ENCODE measurements at places on chromosomes 11 and 22.

- DNase-seq = no peak
Observed at GRCh38 chr11:47609675-47610074, 15.5 kb upstream of the C1QTNF4 start.

DNA sequence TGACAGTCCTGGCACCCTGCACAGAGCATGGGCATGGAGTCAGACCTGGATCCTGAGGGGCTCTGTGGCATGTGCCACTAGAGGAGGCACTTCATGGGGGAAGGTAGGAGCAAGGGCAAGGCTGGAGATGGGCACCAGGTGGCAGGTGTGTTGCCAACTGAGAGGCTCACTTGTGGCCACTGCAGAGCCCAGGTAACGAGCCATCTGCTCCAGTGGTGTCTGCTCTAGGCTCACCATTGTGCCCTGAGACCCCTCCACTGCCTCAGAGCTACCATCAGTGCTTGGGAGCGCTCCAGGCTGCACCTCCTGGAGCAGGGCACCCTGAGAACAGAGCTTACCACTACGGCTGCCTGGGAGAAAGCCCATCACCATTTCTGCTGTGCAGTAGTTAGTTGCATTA, 1.3 kb upstream of the ZDHHC8 start:
- DNase-seq = no peak

DNA sequence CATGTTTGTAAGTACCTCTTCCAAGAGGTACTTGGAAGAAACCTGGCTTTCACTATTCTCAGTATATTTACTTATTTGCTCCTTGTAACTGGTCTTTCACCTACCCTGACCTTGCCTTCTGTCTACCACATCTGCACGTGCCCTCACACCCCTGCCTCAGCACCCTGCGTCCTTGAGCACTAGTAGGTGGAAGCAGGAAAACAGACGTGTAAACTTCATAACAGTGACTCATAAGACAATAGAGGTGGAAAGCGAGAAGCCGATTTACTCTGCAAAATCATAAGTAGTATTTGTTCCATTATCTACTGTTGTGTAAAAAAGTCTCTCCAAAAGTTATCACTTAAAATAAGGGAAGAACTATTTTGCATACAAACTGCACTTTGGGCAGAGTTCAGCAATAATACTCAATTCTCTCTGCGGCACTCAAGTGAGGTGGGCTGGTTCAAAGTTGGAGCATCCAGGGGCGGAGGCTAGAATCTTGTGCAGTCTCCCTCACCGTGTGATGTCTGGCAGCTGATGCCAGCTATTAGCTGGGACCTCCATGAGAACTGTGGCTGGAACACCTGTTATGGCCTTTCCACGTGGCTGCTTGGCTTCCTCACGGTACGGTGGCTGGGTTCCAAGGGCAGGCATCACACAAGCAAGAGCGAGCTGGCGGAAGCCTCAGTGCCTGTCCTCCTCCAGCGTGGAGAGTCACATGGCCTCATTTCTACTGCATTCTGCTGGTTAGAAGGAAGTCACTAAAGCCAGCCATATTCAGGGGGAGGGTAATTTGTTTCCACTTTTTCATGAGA, 30.4 kb downstream of the PACS1 start:
- no peak for DNase-seq

DNA sequence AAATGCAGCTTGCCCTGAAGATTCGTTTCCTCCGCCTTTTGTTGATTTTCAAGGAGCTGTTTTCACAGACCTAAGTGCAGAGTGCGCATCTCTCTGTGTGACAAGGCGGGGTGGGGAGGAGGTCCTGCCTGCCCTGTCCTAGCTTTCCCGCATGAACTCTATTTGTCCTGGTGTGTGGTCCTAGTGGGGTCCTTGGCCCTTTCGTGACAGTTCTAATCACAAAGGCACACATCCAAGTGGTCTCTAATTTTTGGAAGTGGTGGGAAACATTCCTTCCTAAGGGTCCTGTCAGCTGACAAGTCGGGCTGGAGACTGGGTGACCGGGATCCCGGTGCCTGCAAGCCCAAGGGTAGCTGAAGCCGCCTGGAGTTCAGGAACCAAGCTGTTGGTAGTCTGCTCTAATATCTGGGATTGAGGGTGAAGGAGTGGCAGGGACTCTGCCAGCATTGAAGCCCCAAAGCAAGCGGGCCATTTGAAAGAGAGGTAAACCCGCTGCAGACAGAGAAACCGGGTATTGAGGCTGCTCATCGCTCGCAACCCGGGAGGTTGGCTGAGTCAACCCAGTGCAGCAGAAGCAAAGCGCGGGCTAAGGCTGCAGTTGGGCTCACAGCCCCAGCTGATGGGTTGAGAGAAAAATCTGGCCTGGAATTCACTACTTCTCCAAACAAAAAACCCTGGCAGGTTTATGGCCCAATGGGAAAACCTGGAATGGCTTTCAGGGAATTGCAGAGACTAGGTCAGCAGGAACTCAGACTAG, 28.1 kb upstream of the FBXO3 start:
- peak; percentile 15 for DNase-seq

DNA sequence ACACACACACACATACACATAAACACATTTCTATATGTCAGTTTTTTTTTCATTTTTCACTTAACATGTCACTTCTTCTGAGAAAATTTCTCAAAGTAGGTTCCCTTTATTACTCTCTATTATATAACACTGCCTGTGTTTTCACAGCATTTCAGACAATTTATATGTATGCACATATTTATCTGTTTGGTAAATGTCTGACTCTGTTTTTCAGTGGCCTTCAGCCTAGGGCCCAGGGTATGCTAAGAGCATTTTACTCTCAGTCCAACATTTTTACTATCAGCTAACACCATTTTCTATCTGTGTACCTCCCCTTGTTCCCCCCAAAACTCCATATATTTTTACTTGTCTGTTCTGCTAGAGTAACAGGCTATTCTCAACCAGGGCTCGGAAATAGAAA, 92.3 kb downstream of the ANO3 start:
- DNase-seq = no peak

DNA sequence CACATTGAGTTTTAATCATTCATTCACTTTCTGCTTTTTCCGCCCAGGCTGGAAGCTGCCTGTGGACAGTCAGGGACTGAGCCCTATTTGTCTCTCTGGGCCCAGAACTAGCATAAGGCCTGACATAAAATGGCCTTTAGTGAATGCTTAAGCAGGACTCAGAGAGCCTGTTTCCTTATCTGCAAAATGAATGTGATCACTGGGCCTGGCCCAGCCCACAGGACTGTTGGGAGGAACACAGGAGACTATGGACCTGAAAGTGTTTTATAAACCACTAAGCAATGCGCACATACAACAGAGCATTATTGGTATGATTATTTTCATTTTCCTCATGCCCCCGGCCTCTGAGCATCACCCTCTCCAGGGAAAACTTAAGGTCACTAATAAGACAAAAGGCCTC, 3.9 kb upstream of the MYH9 start:
- no peak for DNase-seq

- DNase-seq = no peak
Observed at GRCh38 chr11:32255841-32256240, 165.0 kb downstream of the RCN1 start.

- DNase-seq = no peak
Observed at GRCh38 chr11:92443199-92443598, 218.6 kb downstream of the FAT3 start.

DNA sequence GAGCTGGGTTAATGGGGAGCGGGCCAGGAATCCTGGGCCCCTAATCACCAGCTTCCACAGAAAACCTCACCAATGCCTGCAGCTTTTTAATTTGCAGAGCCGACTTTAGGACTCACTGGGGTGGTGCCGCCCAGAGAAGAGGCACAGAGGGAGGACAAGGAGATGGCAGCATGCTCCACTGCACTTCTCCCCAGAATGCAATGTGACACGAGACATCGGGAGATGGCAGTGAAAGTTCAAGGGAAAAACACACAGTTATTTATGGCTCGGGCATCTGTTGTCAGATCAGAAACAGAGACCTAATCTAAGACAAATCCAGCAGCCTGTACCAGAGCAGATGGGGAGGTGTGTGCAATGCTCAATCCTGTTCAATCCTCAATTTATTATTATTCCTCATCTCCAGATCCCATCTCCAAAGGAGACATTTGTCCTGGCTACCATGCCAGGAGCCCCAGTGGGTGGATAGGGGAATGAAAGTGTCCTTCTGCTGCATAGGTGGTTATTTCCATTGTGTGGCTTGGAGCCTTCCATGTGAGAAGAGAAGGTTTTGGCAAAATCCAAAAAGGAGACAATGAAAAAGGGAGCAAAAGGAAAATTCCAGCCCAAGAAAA, 250.0 kb downstream of the NXPE2 start:
- DNase-seq = no peak

GRCh38 chr11:131404010-131404409, 33.6 kb downstream of the NTM start:
- no peak for DNase-seq

GRCh38 chr11:117826832-117827231, 2.3 kb upstream of the FXYD2 start:
- DNase-seq = no peak

- no peak for DNase-seq
Observed at GRCh38 chr22:24894998-24895397, 51.5 kb downstream of the LHFPL7 start.

GRCh38 chr22:36141481-36141880, 19.1 kb downstream of the APOL3 start:
- no peak for DNase-seq

- DNase-seq = no peak
Observed at GRCh38 chr11:75578977-75579376, 16.9 kb downstream of the SERPINH1 start.

DNA sequence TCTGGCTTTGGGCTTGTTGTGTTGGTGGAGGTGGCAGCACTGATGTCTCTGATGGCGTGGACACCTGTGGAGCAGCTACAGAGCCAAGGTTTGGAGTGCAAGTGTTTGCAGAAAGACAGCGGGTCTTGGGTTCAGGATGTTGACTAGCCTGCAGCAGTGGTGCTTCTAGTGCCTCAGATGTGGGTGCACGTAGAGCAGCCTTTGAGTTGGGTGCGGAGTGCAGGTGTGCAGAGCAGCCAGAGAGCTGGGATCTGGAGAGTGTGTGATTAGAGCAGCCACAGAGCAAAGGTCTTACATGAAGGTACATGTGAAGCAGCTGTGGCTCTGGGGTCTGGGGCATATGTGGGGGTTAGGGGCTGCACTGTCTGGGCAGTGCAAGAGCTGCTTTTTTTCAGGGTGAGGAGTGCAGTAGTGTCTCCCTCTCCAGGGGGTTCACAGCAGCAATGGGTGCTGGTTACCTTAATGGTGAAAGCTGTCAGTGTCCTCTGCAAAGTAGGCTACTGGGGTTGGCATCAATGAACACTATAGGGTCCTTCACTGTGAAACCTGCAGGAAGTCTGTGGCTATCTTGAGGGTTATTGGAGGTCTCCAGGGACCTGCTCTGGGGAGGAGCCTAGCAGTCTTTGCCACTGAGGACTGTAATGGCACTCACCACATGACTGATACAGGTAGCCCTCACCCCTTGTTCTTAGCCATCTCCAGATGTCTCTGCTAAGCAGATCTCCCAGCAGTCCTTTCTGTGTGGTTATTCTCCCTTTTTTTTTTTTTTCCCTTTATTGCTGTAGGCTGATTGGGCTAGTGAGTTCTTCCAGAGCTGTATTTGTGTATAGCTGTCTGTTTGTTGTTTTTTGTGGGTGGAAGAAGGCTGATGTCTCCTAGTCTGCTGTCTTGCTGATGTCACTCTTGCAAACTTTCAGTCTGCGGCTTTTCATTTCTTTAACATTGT, 14.3 kb downstream of the BIRC2 start:
- DNase-seq = no peak

DNA sequence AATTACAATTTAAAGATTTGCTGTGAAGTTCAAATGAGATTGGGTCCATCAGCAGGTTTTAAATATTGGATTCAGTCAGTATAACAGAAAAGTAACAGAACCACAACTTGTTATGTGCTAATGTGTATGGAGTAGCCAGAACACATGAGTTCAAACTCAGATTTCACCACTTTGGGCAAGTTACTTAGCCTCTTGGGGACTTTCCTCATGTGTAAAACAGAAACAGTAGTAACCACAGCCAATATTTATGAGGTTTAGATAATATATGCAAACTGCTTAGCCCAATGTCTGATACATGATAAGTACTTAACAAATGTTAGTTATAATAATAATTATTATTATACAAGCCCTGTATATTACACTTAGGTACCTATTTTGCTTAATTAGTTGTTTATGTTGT, 21.8 kb upstream of the SLC5A12 start:
- no peak for DNase-seq

- DNase-seq = no peak
Observed at GRCh38 chr11:38416141-38416540, 1818.1 kb upstream of the RAG2 start.

- no peak for DNase-seq
Observed at GRCh38 chr22:35467681-35468434, 67.9 kb downstream of the MCM5 start.

GRCh38 chr22:28706845-28707244, 27.2 kb upstream of the TTC28 start:
- DNase-seq = no peak

DNA sequence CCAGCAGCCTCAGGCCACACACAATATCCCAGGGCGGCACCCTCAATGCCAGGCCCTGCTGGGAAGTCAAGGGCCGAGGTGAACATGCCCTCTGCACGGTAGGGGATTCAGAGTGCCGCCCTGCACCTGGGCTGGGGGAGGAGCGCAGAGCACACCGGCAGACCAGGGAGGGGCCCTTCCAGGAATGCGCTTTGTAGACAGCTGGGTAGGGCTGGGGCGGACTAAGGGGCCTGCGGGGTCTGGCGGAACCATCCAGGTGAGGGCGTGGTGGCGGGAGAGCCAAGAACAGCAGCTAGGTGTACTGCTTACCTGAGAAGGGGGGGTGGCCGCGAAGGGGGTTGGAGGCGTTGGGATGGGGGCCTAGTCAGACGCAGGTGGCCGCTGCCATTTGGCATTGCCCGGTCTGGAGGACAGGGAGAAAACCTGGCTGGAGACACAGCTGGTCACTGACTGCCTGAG, 26.0 kb downstream of the DUSP8 start:
- DNase-seq = no peak

GRCh38 chr11:35365395-35365794, 54.0 kb downstream of the SLC1A2 start:
- DNase-seq = no peak

DNA sequence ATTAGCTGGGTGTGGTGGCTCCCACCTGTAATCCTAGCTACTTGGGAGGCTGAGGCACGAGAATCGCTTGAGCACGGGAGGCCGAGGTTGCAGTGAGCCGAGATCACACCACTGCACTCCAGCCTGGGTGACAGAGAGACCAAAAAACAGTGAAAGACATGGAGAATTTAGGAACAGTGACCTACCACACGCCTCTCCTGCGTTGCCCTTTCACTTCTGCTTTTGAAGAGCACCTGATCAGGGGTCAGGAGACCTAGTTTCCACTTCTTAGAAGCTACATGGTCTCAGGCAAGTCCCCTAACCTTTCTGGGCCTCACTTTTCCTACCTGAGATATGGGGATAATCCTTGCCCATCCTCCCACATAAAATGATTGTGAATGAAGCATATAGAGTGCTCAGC, 12.2 kb downstream of the SLC35C1 start:
- no peak for DNase-seq

- no peak for DNase-seq
Observed at GRCh38 chr11:15793043-15793996, 563.0 kb downstream of the SOX6 start.

GRCh38 chr11:47437746-47438418, 11.1 kb downstream of the RAPSN start:
- peak; percentile 36 for DNase-seq

All from HuH-7 (cell line).